ENCODE measurements at places on chromosomes 7 and 10. TPM values are rescaled to one million over a fixed set of nuclear protein-coding genes. Genes with fewer than 3 reads are reported as not detected.

Gene TAC1
- total RNA-seq = not detected

Gene RAMP3
- not detected for total RNA-seq

Gene ZNF212
- 15.8 TPM for total RNA-seq

Gene GIMAP7
- total RNA-seq = not detected

Gene PARP12
- total RNA-seq = 10.4 TPM

Gene CACUL1
- total RNA-seq = 38.9 TPM

Gene CYTH3
- total RNA-seq = 5.1 TPM

Gene TAS2R16
- not detected for total RNA-seq

Gene CPA1
- not detected for total RNA-seq

Gene C7orf33
- not detected for total RNA-seq

Gene SMKR1
- 0.97 TPM for total RNA-seq

Gene MKX
- total RNA-seq = 0.17 TPM

Gene HOXA13
- not detected for total RNA-seq

Gene YWHAG
- total RNA-seq = 157 TPM

Gene PVRIG
- total RNA-seq = not detected

Gene OPALIN
- total RNA-seq = not detected

Gene NUTM2E
- not detected for total RNA-seq

Gene AQP1
- 0.26 TPM for total RNA-seq

Gene MRM2
- 38.9 TPM for total RNA-seq

Gene ADCYAP1R1
- 0.99 TPM for total RNA-seq

Gene BICC1
- total RNA-seq = 0.27 TPM

Gene RNF32
- 1.1 TPM for total RNA-seq

Gene THSD7A
- total RNA-seq = 1.5 TPM

Gene FAM20C
- total RNA-seq = 33.5 TPM

Gene ACSM6
- not detected for total RNA-seq

Gene WNT8B
- not detected for total RNA-seq

Gene LOXL4
- total RNA-seq = 1.1 TPM

Gene DPP6
- 1.7 TPM for total RNA-seq

Gene LRRC18
- total RNA-seq = not detected
